ENCODE measurements at places on chromosomes 1 and 21.

- peaks cover 8% of the 10 kb centered on the region for H3K36me3 ChIP-seq
- H3K4me3 ChIP-seq: no peak overlapping the region
- H3K27ac ChIP-seq: no peak overlapping the region
- peaks cover 9% of the 10 kb centered on the region for H3K4me1 ChIP-seq
Observed at GRCh38 chr1:3814771-3815561, 18.7 kb upstream of the LRRC47 start.

- DNase-seq: no peak
- peaks cover 16% of the 10 kb centered on the region for H3K27me3 ChIP-seq
- no peak overlapping the region for H3K4me3 ChIP-seq
- H3K36me3 ChIP-seq: no peaks in the 10 kb centered on the region
Observed at GRCh38 chr1:207219979-207220889, 101.2 kb upstream of the CD55 start.

GRCh38 chr1:53431244-53431643 lies 28.0 kb upstream of the DMRTB1 start:
- peak overlapping the region; percentile 67 for H3K27ac ChIP-seq
- H3K4me1 ChIP-seq: peaks cover 15% of the 10 kb centered on the region
- peaks cover 27% of the 10 kb centered on the region for H3K27me3 ChIP-seq
- peaks cover 12% of the 10 kb centered on the region for H3K36me3 ChIP-seq

DNA sequence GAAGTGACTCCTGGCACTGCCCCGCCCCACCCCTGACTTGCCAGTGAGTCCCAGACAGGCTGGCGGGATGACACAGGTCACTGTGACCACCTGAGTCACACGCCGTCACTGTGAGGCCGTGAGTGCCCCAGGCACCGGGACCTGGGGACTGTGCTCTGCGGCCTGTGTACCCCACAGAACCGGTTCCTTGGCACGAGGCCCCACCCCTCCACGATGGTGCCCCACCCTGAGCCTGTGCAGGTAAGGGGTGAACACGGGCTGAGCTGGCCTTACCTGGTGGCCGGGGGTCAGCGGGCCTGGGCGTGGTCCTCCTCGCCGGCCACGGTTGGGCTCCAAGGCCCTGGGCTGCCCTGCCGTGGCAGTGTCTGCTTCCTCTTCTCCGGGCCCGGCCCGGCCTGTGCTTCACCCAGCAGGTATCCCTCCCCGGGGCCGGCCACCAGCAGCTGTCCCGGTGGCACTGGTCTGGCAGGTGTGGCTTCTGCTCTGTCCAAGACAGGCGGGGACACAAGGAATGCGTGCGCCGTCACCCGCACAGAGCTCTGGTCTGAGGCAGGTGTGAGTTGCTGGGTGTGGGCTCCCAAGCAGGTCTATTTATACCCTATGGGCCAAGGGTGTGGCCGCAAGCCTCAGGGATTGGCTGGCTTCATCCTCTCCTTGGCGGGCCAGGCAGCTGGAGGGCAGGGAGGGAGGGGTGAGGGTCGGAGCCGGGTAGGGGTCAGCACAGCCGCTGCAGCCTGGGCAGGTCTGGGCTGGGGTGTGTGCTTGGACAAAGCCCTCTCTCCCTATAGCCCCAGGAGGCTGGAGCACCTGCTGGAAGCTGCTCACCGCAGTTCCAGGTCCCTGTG lies at the start of gene RNF223:
TSS of gene RNF223 (minus strand) at position 564 of the 845 bp plus-strand sequence. CDS start 1,740 bp downstream, outside the sequence.
- peaks cover 2% of the 10 kb centered on the region for H3K36me3 ChIP-seq
- H3K27me3 ChIP-seq: peaks cover 8% of the 10 kb centered on the region
- no peak for DNase-seq
- peaks cover 2% of the 10 kb centered on the region for H3K4me1 ChIP-seq
- no peak within 1 kb of the TSS for H3K4me3 ChIP-seq

GRCh38 chr1:18234790-18235242 lies 127.2 kb downstream of the IGSF21 start:
- H3K27ac ChIP-seq: no peak overlapping the region
- H3K4me3 ChIP-seq: no peak overlapping the region
- H3K36me3 ChIP-seq: peaks cover 2% of the 10 kb centered on the region

DNA sequence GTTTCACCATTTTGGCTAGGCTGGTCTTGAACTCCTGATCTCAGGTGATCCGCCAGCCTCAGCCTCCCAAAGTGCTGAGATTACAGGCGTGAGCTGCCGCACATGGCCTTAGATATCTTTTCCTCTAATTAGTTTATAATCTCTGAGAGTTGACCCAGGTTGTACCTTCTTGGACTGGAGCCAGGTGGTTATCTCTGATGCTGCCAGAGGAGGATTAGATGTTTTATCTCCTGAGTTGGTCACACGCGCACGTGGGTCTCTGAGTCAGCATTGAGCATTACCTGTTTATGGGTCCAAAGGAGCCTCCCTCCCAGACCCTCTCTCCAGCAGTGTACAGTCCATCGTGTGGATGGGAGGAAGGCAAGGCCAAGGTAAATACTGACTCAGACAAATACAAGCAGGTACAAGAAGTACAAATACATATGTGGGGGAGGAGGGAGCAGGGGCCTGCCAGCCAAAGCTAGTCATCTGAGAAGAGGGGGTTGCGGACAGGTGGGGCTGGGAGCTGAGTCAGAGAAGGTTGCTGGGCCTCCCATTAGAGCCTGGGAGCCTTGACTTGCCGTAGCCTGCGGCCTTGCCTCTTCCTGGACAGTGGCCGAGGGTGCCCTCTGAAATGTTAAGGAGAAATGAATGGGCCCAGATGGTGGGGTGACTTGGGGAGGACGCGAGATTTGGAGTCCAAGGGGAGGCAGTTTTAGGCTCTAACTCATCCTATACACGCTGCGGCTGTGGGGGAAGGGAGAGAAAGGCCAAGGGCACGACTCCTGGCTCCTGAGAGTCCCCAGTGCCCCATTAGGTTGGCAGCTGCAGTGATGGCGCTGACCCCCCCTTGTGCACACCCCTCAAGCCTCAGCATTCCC lies 13.1 kb downstream of the IL6R start:
- no peaks in the 10 kb centered on the region for H3K27me3 ChIP-seq
- DNase-seq: no peak
- H3K4me1 ChIP-seq: peaks cover 69% of the 10 kb centered on the region
- peak overlapping the region; percentile 98 for H3K27ac ChIP-seq
- H3K4me3 ChIP-seq: peak overlapping the region; percentile 89

DNA sequence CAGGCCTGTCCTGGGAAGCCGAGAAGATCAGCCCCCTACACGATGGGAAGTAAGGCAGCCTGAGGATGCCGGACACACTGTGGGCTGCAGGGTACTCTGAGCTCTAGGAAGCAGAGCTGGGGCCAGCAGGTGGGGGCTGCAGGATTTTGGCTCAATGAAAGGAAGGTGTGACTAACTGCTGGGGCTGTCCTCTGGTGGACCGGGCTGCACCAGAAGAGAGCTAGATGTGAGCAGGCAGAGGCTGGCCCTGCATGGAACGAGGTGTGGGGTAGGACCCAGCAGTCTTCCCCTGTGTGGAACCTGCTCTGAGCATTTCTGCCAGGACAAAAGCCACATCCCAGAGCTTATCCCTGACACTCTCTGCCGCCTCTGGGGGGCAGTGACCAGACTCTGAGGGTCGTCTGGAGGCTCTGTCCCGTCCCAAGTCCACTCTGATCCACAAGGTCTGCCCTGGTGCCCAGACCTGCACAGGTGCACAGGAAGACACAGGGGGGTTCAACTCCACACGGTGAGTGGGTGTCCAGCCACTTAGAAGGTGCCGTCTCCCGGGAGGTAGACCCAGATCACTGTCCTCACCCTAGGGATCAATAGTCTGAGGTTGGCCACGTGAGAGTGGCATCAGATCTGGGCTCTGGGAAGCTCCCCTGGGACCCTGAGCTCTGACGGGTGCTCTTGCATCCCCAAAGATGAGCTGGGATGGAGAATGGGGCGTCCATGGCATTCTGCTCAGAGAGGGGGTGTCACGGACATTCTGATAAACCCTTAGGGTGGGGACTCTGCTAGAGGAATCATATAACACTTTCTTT lies 187.6 kb upstream of the VAMP3 start:
- no peaks in the 10 kb centered on the region for H3K4me1 ChIP-seq
- H3K4me3 ChIP-seq: no peak overlapping the region
- H3K27ac ChIP-seq: no peak overlapping the region
- no peaks in the 10 kb centered on the region for H3K36me3 ChIP-seq

DNA sequence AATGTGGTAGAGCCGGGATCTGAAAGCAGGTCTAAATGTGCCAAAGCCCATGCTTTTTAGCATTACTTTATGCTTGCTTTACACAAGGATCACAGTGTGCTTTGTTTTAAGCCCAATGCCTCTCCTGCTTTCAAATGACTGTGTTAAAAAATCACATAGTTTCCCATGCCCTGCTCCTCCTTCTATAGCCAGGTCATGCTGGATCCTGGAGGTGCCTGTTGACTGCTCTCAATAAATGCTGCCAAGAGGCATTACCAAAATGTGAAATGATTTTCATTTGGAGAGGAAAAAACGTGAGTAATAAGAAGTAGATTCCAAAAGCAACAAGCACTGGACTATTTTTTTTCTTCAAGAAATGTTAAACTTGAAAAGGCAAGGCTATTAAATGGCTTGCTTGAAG lies 420.7 kb upstream of the USP24 start:
- no peak overlapping the region for H3K27ac ChIP-seq
- H3K4me1 ChIP-seq: peaks cover 1% of the 10 kb centered on the region
- no peak overlapping the region for H3K4me3 ChIP-seq
- peaks cover 11% of the 10 kb centered on the region for H3K27me3 ChIP-seq

DNA sequence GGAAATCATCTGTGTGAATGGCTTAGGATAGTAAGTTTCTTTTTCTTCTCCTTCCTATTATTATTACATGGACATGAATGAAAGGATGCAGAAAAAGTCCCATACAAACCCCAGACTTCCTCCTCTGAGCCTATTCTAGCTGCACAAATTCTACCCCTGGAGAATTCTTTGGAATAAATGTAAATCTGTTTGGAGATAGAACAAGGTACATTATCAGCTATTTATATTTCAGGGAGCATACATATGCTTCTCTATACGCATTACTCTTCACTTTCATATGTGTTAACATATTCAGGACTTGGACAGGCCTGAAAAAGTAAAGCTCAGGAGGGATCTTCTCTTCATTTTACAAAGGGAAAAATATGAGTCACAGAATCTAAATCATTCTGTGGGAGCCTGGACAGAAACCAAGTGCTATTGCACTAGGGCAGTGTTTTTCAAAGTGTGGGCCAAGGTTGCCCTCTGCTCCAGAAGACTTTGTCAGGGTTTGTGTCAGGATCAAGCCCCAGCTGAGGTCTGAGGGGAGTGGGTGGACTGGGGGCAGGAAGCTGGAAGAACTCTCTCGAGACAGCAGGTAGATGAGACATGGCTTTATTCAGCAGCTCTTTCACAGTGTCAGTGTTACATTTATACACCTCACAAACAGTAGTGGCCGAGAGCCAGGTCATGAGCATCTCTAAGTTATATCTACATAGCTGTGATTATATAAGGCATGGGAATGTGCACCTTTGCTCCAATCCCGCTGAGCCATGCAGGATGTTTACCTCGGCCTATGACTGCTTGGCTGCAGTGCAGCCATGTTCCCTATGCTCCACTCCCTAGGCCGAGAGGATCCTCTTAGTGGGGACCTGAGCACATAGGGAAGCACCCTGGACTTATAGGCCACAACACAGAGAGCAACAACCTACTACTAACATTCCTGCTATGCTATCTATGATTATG lies 114.3 kb downstream of the GDAP2 start:
- H3K27me3 ChIP-seq: peaks cover 6% of the 10 kb centered on the region
- DNase-seq: no peak
- no peak overlapping the region for H3K4me3 ChIP-seq
- H3K27ac ChIP-seq: no peak overlapping the region
- no peaks in the 10 kb centered on the region for H3K36me3 ChIP-seq

GRCh38 chr1:36735939-36736730 lies 253.4 kb upstream of the CSF3R start:
- H3K36me3 ChIP-seq: peaks cover 4% of the 10 kb centered on the region
- H3K4me1 ChIP-seq: no peaks in the 10 kb centered on the region
- no peak overlapping the region for H3K4me3 ChIP-seq
- H3K27me3 ChIP-seq: peaks cover 83% of the 10 kb centered on the region
